ENCODE measurements at places on chromosomes 3 and 15. TPM values are rescaled to one million over a fixed set of nuclear protein-coding genes. Genes with fewer than 3 reads are reported as not detected.

ZNF770 gene
- 22.3 TPM for total RNA-seq

CHRD gene
- 14.1 TPM for total RNA-seq

NPAP1 gene
- total RNA-seq = not detected

MORC1 gene
- not detected for total RNA-seq

INKA1 gene
- total RNA-seq = 13.2 TPM

CPLX3 gene
- total RNA-seq = not detected

FGF7 gene
- total RNA-seq = 33.8 TPM

TBL1XR1 gene
- 94.2 TPM for total RNA-seq

RFX7 gene
- 7.1 TPM for total RNA-seq

RARB gene
- 23.2 TPM for total RNA-seq

ANKRD28 gene
- total RNA-seq = 32.1 TPM

ARGFX gene
- not detected for total RNA-seq

SNX33 gene
- 12.3 TPM for total RNA-seq

TRIM42 gene
- not detected for total RNA-seq

IGDCC3 gene
- 1.8 TPM for total RNA-seq

MOBP gene
- total RNA-seq = not detected

CD200R1 gene
- 2.5 TPM for total RNA-seq

ACKR4 gene
- 3.0 TPM for total RNA-seq

MYO9A gene
- total RNA-seq = 63.8 TPM

GOLGA8G gene
- total RNA-seq = not detected

SETD5 gene
- 62.3 TPM for total RNA-seq

DLEC1 gene
- total RNA-seq = 0.22 TPM

GPX1 gene
- total RNA-seq = 118 TPM

CLN6 gene
- total RNA-seq = 8.2 TPM

C3orf70 gene
- total RNA-seq = 4.8 TPM

EXD1 gene
- not detected for total RNA-seq

LMAN1L gene
- total RNA-seq = 0.04 TPM

FEZF2 gene
- total RNA-seq = not detected

OR5K2 gene
- not detected for total RNA-seq

PAQR9 gene
- total RNA-seq = not detected

ADAMTS7 gene
- total RNA-seq = 4.9 TPM

DUOXA1 gene
- total RNA-seq = 0.18 TPM

INTS14 gene
- total RNA-seq = 18.0 TPM

SEMA6D gene
- 44.9 TPM for total RNA-seq

IMPG2 gene
- 1.3 TPM for total RNA-seq

MEX3B gene
- total RNA-seq = 7.7 TPM

CASR gene
- total RNA-seq = not detected

OCA2 gene
- total RNA-seq = 3.6 TPM

RAD18 gene
- 7.1 TPM for total RNA-seq

LRRC28 gene
- 15.8 TPM for total RNA-seq

PLSCR2 gene
- total RNA-seq = not detected

PLD1 gene
- 20.0 TPM for total RNA-seq

HDDC3 gene
- total RNA-seq = 11.9 TPM

Measured in muscle of leg (tissue), 16 donors.